Activated CD4-positive, alpha-beta T cell treated with anti-CD3 and anti-CD28 coated beads, Interleukin-2, Interleukin-6, amounts not matched to agents 100 ng/mL and 50 ng/mL, durations not matched to agents 16 hours and 8 hours (primary cell): ENCODE measurements at places on chromosomes 7 and 10.

- DNase-seq = peak; percentile 59
These were observed 178.8 kb downstream of the REEP3 start for GRCh38 chr10:63699785-63700613.

DNA sequence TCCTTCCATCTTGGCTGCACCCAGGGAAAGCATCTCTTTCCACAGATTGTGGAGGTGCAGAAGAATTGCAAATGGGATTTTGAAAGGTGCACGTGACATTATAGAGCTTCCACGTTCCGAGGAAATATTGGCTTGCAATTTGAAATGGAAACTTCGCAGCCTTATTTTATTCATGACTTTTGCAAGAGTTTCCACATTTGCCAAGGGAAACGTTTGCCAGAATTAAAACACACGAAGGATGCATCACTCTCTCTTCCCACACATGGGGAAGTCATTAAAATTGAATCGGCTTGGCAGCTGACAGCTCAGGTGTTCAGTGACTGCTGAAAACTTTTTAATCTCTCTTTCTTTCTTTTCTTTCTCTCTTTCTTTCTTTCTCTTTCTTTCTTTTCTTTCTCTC, 475.4 kb upstream of the IGFBP3 start:
- no peak for DNase-seq

- peak; percentile 72 for DNase-seq
These were observed 38.1 kb downstream of the IKZF1 start for GRCh38 chr7:50342616-50343114.

DNA sequence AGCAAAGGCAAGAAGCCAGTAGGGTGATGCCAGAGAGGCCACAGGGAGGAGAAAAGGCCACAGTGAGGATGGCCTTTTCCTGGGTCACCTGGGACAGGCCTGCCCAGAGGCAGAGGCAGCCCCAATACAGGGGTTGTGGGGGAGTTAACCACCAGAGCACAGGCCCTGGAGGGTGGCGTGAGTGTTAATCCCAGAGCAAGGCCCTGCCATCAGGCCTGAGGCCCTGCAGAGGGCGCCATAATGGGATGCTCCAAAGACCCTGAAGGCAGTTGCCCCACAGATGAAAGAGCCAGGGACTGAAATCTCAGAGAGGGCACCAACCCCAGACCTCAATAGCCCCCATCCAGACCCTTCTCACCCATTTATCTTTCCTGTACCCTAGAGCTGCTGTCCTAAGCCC, 23.9 kb downstream of the SLC13A4 start:
- peak; percentile 21 for DNase-seq

- no peak for DNase-seq
These were observed 46.3 kb downstream of the MYOF start for GRCh38 chr10:93435621-93436397.

DNA sequence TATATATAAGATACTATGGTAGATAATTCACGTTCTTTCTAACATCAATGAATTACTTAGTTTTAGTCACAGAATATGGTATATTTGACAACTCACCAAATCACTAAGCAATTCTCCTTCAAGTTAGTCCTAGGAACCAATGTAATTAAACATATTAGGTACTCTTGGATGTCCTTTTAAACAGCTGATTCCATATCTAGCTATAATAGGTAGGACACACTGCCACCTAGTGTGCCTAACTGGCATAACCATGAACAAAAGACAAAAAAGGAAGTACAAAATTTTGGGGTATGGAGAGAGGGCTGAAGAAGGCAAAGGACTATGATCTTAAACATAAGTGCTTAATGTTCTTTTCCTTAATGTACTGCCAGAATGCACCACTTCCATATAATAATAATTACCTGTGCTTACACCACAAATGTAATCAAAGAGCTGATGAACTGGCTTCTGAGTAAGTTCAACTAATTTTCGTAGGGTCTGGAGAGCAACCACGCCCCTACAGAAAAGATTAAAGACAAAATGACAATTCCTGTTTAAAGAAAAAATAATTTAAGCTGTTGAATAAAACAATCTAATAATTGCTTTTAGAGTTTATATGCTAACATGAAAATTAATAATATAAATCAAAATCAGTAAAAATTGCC, 28.7 kb downstream of the PNPLA8 start:
- DNase-seq = peak; percentile 55

DNA sequence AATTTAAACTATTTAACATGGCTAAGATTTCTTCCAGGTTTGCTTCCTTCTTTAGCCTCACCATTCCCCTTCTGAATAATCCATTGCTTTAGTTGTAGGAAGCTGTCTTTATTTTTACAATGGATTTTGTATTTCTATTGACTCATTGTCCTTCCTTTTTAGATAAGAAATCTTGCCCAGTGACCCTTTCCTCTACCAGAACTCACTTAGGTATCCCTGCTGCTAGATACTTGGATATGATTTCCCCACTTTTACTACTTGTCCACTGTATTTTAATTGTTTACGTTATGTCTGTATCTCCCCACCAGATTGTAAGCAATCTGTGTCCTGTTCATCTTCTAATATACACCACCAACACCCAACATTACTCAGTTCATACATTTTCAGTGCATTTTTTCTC, 47.7 kb upstream of the MDFIC start:
- DNase-seq = no peak

- DNase-seq = peak; percentile 90
These were observed 1.8 kb downstream of the C10orf95 start for GRCh38 chr10:102449321-102450123.

GRCh38 chr10:48363617-48364355, 57.3 kb downstream of the MAPK8 start:
- DNase-seq = peak; percentile 57

GRCh38 chr10:120221873-120222485, 235.0 kb upstream of the PLPP4 start:
- peak; percentile 61 for DNase-seq

GRCh38 chr10:5036511-5036910, 32.9 kb upstream of the AKR1C2 start:
- DNase-seq = no peak

- no peak for DNase-seq
These were observed 8.6 kb downstream of the ZNF467 start for GRCh38 chr7:149764481-149765398.

GRCh38 chr7:139696552-139696951, 81.2 kb downstream of the HIPK2 start:
- no peak for DNase-seq

GRCh38 chr10:46286991-46287693, at the start of gene ANTXRL:
Gene ANTXRL, plus strand, starts transcription at chr10:46286997. Its CDS starts 266 bp downstream, at chr10:46287263.
- DNase-seq = no peak

DNA sequence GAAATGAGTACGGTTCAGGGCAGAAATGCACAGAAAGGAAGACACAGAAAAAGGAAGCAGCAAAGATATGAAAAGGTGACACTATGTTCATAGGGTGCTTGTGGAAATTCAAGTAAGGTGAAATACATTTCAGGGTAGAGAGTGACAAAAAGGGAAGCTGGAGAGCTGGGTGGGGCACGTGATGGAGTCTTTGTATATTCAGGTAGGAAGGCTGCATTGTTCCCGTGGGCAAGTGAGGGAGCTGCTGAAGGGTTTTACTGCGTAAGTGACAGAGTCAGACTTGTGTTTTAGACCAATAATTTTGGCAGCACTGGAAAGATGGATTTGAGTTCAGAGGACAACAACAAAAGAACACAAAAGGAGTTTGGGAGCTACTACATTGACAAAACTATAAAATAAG, 35.3 kb upstream of the ANK3 start:
- no peak for DNase-seq

- DNase-seq = no peak
These were observed 417.9 kb downstream of the AUTS2 start for GRCh38 chr7:70016044-70016770.

DNA sequence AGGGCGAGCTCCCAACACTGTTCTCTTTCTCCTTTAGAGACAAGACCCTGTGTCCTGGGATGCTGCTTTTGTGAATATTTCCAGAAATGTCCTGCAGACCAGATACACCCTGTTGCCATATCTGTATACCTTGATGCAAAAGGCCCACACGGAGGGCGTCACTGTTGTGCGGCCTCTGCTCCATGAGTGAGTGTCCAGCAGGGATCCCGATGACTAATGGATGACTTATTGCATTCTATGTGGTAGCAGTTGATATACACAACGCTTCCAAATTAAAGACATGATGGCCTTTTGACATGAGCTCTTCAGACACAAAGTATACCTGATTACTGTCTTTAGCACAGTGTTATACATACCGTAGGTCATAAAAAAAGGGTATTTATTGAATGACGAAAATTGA, 45.0 kb upstream of the MGAM2 start:
- no peak for DNase-seq

DNA sequence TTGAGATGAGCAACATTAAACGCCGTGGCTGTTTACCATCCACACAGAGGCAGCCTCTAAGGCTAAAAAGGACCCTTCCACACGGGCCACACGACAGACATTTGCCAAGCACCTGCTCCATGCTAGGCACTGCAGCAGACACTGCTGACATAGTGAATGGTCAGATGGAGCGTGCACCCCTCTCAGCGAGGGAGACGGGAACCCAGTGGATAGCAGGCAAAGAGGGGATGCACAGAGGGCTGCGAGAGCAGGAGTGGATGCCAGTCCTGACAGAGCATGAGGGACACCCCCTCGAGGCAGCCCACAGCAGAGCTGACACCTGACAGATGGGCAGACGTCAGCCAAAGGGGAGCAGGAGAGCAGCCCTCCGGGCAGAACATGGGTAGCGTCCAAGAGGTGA, 5.6 kb upstream of the STK32C start:
- DNase-seq = no peak

GRCh38 chr7:99235925-99236324, 28.0 kb upstream of the KPNA7 start:
- no peak for DNase-seq

- DNase-seq = no peak
These were observed 108.2 kb downstream of the ANKRD61 start for GRCh38 chr7:6139189-6139996.
